Right cardiac atrium (tissue), 5 donors: ENCODE measurements at places on chromosomes 4 and X.

GRCh38 chr4:27059446-27059845 lies 198.8 kb downstream of the STIM2 start:
- DNase-seq: no peak

DNA sequence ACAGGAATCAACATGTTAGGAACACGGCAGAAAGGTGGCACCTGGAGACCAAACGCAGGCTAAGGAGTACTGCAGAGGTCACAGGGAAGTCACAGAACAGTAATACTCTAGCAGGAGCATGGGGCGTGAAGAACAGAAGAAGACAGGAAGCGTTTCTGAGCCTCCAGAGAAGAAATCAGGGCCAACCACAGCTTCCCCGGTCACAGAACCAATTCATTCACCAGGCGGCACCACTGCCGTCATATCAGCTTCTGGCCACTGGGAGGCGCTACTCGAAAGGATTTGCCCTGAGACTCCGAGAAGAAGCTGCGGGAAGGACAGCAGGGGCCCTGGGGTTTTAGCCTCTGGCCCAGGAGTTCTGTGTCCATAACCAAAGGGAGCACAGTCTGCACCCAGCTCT lies 78.0 kb upstream of the DRD5 start:
- DNase-seq: peak; percentile 36

- DNase-seq: peak; percentile 83
Measured at GRCh38 chrX:131734621-131735020, 190.7 kb downstream of the OR13H1 start.

- DNase-seq: no peak
Measured at GRCh38 chr4:115575851-115576250, 462.4 kb upstream of the NDST4 start.

DNA sequence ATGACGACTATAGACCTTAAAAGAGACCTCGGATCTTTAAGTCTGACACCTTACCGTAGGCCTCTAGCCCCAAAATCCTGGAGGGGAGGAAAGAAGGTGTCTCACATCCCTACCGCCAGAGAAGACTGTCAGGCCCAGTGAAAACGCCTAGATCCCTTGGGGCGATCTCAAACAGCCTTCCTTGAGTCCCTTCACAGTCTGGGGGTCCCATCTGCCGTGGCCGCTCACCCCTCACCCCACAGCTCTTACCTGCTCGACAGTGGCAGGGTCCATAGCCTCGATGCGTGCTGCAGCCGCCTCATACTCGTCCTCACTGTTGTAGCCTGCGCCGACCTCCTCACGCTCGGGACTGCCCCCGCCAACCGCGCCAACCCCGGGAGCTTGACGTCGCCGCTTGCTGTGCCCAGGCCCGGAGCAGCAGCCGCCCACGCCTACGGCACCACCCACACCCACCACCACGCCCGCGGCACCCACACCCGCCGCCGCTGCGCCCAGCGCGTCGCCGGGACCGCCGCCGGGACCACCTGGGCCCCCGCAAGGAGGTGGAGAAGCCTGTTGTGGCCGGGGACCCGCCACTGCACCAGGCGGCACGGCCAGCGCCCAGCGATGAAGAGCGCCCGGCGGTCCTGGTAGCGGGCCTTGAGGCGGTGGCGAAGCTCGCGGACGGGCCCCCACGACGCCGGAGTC lies 536 bp downstream of the OTUD5 start:
- DNase-seq: peak; percentile 41

DNA sequence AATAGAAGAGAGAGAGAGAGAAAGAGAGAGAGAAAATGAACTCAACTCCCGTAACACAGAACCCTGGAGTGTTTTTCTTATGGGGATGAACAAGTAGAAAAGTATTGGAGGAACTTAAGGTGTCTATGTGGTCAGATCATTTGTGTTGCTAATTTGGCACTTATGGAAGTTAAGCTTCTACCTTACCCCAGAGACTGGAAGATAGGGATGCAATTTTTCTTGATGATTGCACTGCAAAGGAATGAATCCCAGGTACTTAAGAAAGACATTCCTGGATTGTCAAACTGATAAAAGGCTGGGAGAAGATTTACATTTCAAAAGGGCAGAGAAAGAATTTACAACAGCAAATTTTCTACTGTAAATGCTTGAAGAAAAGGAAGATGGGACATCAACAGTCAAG lies 57.2 kb downstream of the MAP9 start:
- DNase-seq: no peak

- peak; percentile 77 for DNase-seq
Measured at GRCh38 chrX:39953879-39954278, 143.9 kb downstream of the BCOR start.

DNA sequence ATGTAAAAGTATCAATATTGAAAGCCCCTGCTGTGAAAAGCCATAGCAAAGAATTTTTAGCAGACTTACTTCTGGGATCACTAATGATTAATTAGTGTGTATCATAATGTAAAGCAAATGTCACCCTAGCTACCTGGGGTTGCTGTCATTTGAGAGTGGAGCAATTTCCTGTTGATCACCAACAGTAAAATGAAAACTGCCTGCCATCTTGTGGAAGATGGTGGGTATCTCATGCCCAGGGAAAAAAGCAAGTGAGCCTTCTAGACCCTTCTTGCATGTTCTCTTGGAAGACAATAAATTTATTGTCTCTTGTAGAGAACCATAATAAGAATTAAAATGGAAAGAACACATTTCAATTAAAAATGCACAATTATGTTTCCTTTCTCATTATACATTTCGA lies 360.2 kb downstream of the ZIC3 start:
- no peak for DNase-seq

DNA sequence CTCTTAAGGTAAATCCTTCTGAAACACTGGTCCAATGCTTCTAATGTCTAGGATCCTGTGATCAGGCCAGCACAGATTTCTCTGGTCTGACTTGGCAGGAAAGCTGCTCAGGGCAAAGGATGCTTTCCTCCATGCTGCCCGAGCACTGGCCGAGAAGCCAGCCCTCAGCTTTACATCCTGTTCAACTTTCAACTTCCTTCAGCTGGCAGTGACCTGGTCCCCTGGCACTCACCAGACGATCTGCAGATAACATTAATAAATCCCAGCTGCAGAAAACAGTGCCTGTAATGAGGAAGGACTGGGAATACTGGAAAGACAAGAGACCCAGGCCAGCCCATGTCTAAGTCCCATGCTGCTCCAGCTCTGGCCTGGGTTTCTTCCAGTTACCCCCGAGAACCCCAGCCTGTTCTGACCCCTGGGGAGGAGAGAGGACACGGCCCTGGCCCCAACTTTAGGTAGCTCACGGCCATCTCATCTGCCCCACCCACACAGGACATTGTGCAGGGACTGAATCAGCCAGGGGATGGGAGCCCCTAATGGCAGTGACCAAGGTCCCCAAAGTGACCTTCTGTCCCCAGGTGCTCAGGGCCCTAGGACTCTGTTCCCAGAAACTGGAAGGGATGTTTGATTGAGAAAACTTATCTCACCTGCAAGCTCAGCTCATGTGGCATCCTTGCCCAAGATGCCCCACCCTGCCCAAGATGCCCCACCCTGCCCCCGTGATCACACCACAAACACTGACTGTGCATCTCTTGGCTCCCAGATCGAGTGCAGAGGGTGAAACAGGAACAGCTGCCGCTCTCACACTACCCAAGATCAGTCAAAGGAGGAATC lies 28.0 kb downstream of the JAKMIP1 start:
- DNase-seq: no peak

DNA sequence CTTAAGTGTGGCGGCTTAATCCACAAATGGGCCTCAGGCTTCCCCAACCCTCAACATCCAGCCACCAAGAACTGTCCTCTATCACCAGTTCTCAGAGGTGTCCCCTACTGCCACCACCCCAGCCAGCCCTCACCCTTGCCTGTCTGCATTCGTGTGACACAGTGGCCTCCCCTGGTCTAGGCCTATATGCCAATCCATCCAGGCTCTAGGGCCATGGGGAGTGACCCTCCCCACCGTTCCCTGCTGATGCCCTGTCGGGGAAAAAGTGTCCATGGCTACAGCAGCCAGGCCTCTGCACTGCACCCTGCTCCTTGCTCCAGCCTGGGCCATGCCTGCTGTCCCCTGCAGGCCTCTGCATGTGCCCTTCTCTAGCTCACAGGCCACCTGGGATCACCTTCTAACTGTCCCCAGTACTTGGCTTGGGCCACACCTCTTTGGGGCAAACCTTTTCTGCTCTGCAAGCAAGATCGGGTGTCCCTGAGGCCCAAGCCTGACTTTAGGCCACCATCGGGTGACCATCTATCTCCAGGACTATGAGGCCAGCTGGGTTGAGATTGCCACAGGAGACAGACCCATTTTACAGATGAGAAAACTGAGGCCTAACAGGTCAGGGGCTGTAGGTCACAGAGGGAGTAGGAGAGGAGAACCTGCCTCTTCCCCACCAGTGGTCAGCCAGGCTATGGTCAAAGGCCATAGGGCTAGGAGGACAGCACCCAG lies 75.8 kb downstream of the JAKMIP1 start:
- DNase-seq: no peak
